NCI-H1436 (cell line): ENCODE measurements at places on chromosomes 3 and 15.

- no peak for DNase-seq
Observed at GRCh38 chr3:193559100-193559499, 4.4 kb upstream of the ATP13A4 start.

GRCh38 chr3:134054881-134055280 is 25.2 kb upstream of the SLCO2A1 start:
- no peak for DNase-seq

DNA sequence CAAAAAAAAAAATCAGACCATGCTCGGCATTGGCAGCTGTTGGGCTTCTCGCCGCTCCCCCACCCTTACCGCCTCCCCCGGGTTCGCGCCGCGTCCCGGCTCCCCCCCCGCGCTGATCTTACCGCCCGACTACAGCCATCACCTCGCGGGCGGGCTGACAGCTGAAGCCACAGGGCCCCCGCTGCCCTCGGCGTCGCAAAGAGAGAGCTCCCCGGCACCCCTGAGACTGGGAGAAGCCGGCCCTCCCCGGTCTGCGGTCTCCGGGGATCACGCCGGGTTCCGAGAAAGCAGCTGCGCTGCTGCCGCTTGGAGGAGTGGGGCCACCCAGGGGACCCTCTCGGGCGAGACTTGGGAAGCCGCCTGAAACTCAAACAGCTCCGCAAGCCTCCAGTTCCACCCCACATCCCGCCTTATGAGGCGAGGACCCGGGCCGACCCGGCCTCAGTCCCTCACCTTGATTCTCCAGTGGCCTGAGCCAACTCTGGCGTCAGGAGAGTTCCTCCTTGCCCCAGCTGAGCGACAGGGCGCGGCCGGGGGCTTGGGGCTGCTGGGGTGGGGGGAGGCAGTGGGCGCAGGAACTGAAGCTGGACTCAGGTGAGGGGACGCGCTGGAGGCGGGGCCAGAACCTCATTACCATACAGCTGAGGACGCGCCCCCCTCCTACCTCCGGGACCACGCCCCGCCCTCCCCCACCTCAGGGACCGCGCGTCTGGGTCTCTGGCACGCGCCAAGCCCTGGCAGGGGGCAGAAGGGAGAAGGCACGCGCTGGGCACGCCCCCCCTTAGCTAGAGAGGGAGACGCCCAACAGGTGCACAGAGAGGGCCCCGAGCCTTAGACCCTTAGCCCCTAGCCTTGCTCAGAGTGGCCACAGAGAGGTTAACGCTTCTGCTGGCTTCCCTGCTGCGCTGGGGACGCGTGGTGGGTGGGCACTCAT is 1.0 kb upstream of the DLL4 start:
- DNase-seq = peak; percentile 86

GRCh38 chr3:184423561-184423960 is 43.7 kb downstream of the CHRD start:
- no peak for DNase-seq

DNA sequence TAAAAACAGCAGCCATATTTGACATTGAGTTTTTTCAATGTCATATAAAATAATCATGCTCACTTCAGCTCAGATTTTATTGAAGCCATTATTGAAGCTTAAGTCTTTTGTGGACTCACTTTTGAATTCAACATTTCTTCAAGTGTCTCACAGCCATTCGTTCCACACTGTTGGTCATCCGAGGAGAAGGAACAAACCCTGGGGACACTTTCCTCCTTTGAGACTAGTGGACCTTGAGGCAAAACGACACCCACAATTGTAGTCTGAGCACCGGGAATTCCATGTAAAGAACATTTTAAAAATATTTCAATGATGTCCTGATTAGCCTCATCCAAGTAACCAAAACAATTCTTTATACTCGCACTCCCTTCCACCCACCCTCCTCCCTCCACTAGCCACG is 174.7 kb downstream of the CD47 start:
- no peak for DNase-seq
